Stimulated activated CD8-positive, alpha-beta memory T cell treated with anti-CD3 and anti-CD28 coated beads, Interleukin-7, amount 100 ng/mL, for 48 hours (primary cell): ENCODE measurements at places on chromosomes 1 and 21.
A peak's percentile ranks its signal among the peaks of the same experiment; 100 is the strongest.

GRCh38 chr1:13813398-13814012 lies 113.5 kb downstream of the PRDM2 start:
- DNase-seq: peak; percentile 20

- DNase-seq: no peak
Observed at GRCh38 chr21:24023402-24023801, 1583.9 kb downstream of the MRPL39 start.

GRCh38 chr1:169784102-169784501 lies 10.6 kb downstream of the METTL18 start:
- DNase-seq: no peak

DNA sequence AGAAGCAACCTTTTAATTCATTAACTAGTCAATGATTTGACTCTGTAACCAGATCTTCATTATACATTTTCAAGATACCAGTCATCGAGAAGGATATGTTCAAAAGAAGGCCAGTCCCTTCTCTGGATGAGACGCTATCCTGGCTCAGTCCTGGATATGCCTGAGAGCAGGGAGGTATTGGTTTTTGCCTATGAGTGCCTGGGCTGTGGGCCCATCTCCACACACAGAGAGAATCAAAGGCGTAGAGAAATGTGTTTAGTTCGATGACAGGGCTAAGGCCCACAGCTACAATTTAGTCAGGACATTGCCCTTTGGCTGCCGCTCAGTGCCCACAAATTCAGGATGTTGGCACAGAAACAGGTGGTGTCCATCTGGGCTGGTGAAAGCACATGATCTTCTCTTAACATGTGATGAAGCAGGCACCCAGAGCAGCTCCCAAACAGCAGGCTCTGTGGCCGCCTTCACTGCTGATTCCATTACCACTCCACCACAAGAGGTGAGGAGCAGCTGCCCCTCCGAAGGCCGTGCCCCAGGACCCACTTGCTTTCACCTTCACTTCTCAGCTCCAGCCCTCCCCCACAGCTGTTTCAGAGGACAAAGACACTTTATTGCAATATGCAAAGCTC lies 24.7 kb downstream of the ACKR1 start:
- no peak for DNase-seq

GRCh38 chr1:57036641-57037579 lies 71.1 kb upstream of the C8B start:
- DNase-seq: no peak

GRCh38 chr1:93704052-93704451 lies 22.4 kb upstream of the BCAR3 start:
- no peak for DNase-seq

DNA sequence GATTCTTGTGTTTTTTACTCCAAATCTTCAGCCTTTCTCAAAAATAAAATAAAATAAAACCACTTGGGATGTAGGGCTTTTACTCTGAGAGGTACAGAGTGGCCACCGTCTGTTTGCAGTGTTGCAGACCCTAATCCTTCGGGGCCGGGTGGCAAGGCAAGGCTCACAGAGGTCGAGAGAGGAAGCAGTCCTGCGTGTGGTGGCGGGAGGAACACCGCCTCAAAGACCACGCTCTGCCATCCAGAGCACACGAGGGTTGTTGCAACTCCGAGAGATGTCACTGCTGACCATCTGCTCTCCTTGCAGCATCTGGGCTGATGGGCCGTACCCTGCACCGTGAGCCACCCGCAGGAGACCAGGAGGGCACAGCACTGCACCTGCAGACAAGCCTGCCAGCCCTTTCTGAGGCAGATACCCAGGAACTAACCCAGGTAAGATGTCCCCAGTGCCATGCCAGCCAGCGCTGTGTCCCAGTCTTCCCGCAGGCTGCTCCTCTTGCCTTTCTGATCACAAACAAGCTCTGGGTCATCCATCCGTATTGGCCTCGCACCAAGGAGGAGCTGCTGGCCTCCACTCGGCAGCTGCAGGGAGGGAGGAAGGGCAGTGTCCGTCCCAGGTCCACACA lies 31.5 kb downstream of the SNAP47 start:
- no peak for DNase-seq

DNA sequence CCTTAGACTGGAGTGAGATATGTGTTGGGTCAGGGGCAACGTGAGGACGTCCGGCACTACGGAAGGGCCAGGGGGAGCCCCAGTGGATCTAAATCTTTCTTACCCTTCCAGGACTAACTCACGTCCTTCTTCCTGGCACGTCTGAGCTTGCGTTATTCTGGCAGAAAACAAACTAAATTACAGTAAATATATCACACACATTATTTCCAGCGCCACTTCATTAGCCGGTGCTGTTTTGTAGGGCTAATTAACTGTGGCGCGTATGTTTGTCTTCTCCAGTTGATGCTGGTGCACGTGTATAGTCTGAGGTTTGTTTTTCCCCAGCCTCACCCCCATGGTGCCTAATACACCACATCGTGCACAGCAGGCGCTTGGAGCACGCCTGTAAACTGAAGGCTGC lies 59.2 kb downstream of the TLR5 start:
- DNase-seq: no peak

- no peak for DNase-seq
Observed at GRCh38 chr1:107415241-107415640, 274.4 kb downstream of the NTNG1 start.

DNA sequence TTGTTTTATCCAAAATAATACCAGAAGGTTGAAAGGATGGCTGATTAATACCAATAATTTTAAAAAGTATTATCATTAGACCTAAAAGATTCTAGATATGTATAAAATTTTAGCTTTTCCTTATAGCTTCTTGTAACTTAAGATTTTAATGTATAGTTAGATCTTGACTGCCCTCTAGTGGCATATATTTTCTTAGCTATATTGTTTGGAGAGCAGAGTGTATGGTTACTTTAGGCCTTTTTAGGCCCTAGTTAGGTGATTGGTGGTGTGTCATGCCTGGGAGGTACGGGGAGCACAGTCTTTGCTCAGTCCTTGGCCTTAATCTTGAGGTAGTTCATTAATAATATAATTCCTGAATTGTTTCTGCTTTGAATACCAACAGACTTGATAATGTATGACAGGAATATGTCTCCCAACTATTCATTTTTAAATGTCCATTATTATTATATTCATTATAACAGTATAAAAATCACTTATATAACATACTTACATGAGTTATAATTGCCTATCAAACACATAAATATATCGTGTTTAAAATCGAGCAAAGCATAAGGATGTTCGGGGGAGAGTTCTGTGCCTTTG lies 328.4 kb downstream of the ZP4 start:
- DNase-seq: no peak

DNA sequence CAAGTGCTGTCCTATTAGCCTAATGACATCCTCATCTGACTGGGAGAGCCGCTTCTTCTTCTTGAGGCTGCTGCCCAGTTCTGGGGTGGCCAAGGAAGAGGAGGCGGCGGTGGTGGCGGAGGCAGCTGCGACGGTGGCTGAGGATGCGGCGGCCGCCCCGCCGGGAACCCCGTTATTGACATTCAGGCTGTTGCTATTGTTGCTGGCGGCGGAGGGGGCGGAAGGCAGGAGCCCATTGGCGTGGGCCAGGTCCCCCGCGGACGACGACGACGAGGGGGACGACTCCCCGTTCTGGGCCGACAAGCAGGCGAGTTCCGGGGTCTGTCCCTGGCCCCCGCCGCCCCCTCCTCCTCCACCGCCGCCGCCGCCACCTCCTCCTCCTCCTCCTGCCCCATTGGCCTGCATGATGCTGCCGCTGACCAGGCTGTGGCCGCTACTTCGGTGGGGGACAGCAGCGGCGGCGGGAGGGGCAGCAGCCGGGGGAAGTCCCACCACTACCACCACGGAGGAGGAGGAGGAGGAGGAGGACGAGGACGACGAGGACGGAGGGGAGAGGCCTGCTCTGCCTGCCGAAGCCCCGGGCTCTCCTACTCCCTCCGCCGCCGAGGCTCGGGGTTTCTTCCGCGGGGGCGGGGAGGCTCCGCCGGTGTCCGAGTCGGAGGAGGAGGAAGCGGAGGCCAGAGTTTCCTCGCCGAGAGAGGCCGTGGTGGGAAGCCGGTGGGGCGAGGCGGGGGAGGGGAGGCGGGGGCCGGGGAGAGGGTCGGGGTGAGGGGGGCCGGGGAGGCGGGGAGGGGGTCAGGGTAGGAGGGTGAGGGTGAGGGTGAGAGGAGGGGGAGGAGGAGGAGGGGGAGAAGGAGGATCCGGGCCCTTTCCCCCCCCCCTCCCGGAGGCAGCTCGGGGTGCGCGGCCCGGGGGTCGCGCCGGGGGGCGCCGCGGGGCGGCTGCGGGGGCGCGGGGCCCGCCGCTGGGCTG lies 610 bp downstream of the WDR26 start:
- DNase-seq: no peak

DNA sequence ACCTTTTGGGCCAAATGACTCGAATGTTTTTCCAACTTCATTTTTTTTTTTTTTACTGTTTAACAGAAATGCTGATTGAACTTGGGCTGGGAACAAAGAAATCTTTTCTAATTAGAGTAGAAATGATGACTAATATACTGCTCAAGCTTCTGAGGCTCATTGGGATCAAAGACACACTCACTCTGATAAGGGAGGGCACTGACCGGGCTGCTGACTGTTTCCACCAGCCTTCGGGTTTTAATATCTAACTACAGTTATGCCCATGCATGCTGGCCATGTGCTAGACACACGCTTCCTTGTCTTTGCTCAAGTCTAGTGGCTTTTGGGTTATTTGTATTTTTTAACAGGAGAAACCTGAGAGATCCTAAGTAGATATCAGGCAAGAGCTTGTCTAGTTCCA lies 16.8 kb downstream of the ZBTB18 start:
- DNase-seq: no peak

DNA sequence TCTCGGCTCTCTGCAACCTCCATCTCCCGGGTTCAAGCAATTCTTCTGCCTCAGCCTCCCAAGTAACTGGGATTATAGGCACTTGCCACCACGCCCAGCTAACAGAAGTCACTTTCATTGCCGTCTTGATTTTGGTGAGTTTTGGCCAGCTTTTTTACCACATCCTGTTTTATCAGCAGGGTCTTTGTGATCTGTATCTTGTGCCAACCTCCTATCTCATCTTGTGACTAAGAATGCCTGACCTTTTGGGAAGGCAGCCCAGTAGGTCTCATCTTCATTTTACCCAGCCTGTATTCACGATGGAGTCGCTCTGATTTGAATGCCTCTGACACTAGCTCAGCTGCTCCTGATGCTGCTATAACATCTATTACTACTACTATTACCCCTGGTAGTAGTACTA lies 46.8 kb upstream of the BARHL2 start:
- no peak for DNase-seq

DNA sequence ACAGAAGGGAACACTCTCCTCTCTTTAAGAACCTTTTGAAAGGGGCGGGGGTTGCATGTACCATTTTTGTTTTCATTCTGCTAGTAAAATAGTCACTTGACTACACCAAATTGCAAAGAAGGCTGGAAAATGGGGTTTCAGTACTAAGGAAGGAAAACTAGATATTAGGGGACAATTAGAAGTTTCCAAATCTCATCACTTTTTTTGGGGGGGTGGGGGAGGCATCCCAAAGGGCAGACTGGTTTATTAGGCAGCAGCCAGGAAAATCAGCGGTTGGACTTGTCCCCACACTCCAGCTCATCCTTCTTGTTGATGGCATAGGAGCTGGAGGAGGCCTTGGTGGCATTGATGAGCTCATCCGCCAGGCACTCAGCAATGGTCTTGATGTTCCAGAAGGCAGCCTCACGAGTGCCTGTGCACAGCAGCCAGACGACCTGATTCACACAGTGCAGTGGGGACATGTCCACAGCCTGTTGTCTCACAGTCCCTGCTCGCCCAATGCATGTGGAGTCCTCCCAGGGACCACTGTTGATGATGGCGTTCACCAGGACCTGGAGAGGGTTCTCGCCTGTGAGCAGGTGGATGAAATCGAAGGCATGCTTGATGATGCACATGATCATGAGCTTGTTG lies 1.7 kb upstream of the TMEM50B start:
- DNase-seq: no peak

GRCh38 chr1:43858324-43858723 lies 75.3 kb upstream of the ARTN start:
- DNase-seq: no peak
